ENCODE measurements at places on chromosomes 12 and 14.

- peak; percentile 24 for DNase-seq
Measured at GRCh38 chr12:43676183-43676813, 82.3 kb downstream of the PUS7L start.

DNA sequence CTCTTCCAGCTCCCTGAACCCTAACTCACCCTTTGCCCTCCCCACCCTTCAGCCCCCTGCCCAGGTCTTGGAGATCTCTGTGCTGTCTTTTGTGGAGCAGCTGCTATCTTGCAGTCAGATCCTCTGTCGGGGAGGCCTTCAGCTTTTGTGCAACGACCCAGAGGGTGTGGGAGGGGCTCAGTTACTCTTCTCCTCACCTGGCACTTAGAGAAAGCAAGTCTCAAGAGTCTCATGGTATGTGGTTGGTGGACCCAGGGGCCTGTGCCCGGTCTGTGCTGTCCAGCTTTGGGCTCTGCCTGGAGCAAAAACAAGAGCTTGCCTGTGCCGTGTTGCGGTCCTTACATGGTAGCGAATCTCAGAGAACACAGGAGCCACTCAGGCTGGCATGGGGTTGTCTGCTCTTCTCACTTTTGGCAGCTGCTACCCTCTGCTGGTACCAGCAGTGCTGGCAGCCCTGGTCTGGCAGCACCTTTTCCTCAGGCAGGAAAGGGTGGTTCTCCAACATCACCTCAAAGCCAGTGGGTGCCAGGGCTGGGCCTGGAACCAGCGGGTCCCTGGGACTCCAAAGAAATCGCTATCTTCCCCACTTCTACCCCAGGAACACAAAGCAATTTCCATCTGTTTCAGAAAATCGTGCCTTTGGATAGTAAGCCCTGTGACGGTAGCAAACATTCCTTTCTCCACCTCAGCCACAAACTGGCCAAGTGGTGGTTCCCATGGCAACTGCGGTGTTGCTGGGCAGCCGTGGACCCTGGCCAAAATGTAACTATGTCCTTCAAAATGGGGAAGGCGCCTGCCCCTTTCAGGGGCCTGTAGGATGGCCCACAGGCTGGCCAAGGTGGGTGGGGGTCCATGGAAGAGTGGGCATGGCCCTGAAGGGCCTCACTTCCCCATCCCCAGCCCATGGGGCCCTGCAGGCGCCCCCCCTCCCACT lies 90.0 kb downstream of the RIN3 start:
- DNase-seq, result peak; percentile 18

DNA sequence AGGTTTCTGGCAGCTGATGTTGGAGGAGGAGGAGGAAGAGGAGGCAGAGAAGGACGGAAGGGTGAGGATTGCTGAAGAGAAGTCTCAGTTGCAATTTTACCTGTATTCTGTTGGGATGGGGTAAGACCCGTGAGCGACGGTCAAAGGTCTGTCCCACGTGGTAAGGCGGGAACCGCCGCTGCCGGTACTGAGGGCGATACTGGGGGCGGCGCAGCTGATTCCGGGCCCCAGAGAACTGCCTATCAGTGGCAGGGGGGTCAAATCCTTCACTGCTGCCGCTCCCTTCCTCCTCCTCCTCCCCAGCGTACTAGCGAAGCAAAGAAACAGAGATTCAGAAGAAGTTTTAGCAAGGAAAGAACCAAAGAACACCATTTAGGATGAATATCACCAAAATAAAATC lies 13.3 kb downstream of the YBX3 start:
- no peak for DNase-seq

DNA sequence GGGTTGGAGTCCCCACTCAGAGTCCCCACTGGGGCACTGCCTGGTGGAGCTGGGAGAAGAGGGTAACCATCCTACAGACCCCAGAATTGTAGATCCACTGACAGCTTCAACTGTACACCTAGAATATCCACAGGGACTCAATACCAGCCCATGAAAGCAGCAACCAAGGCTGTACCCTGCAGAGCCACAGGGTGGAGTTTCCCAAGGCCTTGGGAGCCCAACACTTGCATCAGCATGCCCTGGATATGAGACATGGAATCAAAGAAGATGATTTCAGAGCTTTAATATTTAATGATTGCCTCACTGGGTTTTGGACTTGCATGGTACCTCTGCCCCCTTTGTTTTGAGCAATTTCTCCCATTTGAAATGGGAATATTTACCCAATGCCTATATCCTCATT lies 80.4 kb downstream of the RASSF9 start:
- no peak for DNase-seq

DNA sequence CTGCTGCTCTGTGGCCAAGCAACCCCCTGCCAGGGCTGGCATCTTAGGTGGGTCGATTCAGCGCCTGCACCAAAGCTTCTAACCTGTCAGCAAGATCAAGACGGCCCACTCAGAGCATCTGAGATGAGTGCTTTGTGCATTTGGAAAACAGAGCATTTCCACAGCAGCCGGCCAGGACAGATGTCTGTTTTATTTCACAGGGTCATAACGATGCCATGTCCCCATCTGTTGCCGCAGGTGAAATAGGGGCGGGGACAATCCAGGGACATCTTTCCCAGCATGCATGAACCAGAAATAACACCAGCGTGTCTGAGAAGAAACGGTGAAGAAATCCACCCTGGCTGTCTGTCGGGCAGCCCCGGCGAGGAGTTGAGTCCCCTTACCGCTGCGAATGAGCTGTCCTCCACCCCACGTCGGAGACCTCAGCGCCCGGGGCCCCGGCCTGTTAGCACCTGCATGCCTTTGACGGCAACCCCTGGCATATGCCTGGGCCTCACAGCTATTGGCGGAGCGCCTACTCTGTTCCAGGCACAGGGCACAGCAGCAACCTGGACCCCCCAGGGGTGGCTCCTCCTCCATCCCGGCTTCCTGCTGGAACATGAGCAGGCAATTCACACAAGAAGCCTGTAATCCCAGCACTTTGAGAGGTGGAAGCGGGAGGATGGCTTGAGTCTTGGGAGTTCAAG lies 30.6 kb upstream of the ULK1 start:
- DNase-seq, result no peak

DNA sequence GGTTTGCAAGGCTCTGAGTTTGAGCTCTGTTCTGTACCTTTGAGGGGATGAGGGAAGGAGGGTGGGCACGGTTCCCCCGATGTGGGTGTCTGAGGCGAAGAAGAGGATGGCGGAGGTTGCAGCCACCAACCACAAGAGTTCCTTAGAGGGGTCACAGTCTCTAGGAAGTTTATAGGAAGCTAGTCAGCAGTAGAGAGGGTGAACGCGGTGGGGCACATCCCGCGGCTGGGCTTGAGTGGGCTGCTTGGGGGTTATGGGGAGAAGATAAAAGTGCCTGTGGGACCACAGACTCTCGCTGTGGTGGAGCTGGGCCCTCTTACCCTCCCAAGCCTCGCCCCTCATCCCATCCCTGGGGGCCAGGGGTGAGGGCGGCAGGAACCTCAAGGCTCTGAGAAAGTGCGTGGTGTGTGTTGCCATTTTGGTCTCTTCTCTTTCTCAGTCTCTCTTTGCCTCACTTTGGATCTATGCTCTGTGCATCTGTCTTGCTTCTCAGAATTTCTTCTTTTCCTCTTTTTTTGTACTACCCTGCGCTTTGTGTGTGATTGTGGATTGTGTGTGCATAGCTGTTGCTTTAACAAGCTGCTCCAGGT lies 2.7 kb downstream of the CD4 start:
- no peak for DNase-seq
